Hematopoietic multipotent progenitor cell treated with erythropoietin and hydrocortisone succinate and interleukin-3 and kit ligand, for 17 days (in vitro differentiated cells): ENCODE measurements at places on chromosomes 1 and 21.

- DNase-seq: no peak
Measured at GRCh38 chr1:207839083-207839413, 71.9 kb downstream of the CD34 start.

DNA sequence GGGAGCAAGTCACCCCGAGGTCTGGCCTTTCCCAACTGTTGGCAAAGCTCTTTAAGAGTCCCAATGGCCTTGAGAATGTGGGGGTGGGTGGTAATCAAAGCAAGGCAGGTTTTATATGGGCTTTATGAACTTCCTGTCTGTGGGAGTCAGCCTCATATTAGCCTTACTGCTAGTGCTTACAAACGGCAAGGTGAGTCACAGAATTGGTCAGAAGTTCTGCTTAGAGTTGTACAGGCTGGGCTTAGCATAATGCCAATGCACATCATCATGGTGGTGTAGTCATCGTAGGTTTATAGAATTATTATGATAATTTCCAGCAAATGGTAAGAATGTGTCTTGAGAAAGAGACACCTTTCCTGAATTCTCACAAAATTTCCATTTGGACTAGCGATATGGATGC lies 192.7 kb upstream of the KIAA0040 start:
- DNase-seq: no peak

GRCh38 chr1:26854906-26855305 lies 8.0 kb upstream of the SFN start:
- DNase-seq: peak; percentile 72

- DNase-seq: peak; percentile 96
Measured at GRCh38 chr1:181033799-181034451, at the start of gene MR1. TSS of gene MR1 (plus strand) at chr1:181033983. CDS start at chr1:181034008, 25 bp downstream.

- no peak for DNase-seq
Measured at GRCh38 chr1:43704838-43705237, 2.5 kb upstream of the ST3GAL3 start.

GRCh38 chr1:6770751-6771440 lies 14.4 kb upstream of the CAMTA1 start:
- no peak for DNase-seq
